ENCODE measurements at places on chromosomes 2 and 18.

GRCh38 chr18:64409511-64409910 is 260.6 kb upstream of the LINC00305 start:
- DNase-seq, result no peak

DNA sequence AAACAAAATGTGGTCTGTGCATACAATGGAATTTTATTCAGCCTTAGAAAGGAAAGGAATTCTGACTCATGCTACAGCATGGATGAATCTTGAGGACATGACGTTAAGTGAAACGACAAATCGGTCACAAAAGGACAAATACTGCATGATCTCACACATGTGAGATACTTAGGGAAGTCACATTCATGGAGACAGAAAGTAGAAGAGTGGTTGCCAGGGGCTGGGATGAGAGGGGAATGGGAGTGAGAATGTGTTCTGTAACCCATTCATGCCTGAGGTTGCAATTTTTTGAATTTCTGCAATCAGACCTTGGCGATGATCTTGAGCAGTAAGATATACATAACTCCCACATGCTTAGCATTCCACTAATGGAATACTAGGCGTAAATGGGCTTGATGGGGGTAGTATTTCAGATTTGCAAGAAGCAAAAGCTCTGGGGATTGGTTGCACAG is 22.0 kb downstream of the FHL2 start:
- DNase-seq, result no peak

DNA sequence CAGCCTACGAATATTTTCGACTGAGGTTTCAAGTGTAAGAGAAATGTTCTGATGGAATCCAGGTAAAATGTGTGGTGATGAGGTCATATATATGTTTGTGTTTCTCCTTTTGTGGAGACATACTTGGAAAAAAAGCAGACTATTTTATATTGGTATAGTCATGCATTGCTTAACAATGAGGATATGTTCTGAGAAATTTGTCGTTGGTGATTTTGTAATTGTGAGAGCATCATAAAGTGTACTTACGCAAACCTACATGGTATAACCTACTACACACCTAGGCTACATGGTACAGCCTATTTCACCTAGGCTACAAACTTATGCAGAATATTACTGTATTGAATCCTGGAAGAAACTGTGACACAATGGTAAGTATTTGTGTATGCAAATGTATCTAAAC is 1849.9 kb upstream of the CELF4 start:
- no peak for DNase-seq

DNA sequence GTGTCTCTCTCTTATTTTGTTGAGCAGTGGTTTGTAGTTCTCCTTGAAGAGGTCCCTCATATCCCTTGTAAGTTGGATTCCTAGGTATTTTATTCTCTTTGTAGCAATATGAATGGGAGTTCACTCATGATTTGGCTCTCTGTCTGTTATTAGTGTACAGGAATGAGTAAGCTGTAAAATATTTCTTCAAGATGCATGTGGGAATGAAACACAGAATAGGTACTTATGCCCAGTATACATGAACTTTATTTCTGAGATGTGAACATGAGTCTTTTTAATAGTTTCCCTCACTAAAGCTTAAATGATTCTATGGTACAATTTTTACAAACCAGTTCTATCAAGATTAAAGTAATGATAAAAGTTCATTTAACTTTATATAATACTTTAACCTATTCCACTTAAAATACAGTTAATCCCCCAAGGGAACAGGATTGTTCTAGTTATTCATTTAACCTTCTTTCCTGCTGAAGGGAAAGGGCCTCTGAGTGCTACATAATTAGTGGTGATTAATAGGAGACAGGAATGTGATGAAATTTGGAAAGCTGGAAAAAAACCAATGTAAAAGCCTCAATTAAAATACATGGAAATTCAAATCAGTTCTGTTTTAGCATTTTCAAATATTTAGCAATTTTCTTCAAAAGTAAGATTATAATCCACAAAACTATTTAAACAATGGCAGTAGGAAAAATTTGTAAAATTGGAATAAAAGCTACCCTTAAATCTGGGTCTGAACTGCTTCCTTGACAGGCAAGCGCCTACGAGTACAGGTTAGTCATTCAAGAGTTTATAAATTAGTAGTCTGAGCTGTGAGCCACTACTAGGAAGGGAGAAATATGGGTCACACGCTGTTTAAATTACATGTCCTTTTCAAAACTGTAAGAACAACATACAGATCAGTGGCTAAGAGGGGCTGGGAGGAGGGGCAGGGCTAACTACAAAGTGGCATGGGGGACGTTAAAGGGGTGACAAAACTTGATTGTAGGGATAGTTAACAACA is 28.9 kb downstream of the SPIRE1 start:
- no peak for DNase-seq

GRCh38 chr2:172813314-172813888 is 77.8 kb downstream of the RAPGEF4 start:
- DNase-seq, result no peak

- DNase-seq, result no peak
Measured at GRCh38 chr18:56542476-56542875, 95.9 kb downstream of the TXNL1 start.

GRCh38 chr2:29050591-29050990 is 23.7 kb downstream of the PCARE start:
- DNase-seq, result peak; percentile 71

- DNase-seq, result no peak
Measured at GRCh38 chr2:898319-898718, 52.3 kb upstream of the SNTG2 start.

- DNase-seq, result peak; percentile 87
Measured at GRCh38 chr2:237060534-237061312, 25.0 kb upstream of the COPS8 start.

- no peak for DNase-seq
Measured at GRCh38 chr2:138428710-138429440, 72.7 kb upstream of the SPOPL start.

- no peak for DNase-seq
Measured at GRCh38 chr2:19786408-19787058, 115.2 kb downstream of the TTC32 start.

- no peak for DNase-seq
Measured at GRCh38 chr2:124193706-124194105, 168.6 kb downstream of the CNTNAP5 start.

DNA sequence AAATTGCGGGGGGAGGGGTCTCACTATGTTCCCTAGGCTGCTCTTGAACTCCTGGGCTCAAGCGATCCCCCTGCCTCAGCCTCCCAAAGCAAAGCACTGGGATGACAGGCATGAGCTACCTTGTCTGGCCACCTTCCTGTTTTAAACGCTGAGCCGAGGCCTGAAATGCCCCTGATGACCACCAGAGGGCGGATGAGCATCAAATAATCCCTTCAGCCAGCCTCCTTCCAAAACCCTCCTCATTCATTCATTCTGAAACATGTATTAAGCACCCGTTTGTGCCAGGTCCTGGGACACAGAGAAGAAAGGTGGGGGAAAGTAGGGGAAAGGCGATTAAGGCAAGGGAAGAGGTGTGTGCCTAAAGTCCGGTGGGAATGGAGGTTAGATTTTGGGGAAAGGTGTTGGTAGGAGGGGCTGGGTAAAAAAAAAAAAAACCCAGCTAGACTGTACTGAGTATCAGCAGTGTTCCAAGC is 30.7 kb upstream of the PTMA start:
- DNase-seq, result peak; percentile 93

DNA sequence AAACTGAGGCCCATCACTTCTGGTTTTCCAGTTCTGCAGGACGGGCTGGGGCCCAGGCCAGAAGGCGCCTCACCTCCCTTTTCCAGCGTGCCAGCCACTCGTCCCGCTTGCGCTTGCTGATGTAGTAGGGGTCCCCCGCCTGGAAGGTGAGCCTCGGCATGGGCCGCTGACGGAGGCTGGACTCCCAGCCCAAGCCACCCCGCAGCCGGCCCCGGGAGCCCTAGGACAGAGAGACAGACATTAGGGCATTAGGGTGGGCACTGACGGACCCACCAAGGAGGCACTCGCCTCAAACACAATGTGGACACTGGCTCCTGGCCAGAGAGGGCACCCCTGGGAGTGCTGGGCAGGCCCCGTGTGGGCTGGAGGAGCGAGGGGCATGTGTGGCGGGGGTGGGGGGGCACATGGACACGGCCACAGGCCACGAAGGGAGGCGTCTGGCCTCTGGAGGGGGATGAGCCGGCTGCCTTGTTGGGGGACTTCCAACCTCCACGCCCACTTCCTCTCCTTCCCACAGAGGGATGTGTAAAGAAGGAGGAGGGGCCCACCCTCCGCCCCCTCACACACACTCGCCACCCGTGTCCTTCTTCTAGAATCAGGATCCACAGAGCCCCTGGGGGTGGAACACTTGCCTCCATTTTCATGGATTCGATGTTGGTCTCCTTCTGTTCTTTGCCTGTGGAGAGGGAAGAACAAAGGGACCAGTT is 66.7 kb downstream of the DNMT3A start:
- no peak for DNase-seq

DNA sequence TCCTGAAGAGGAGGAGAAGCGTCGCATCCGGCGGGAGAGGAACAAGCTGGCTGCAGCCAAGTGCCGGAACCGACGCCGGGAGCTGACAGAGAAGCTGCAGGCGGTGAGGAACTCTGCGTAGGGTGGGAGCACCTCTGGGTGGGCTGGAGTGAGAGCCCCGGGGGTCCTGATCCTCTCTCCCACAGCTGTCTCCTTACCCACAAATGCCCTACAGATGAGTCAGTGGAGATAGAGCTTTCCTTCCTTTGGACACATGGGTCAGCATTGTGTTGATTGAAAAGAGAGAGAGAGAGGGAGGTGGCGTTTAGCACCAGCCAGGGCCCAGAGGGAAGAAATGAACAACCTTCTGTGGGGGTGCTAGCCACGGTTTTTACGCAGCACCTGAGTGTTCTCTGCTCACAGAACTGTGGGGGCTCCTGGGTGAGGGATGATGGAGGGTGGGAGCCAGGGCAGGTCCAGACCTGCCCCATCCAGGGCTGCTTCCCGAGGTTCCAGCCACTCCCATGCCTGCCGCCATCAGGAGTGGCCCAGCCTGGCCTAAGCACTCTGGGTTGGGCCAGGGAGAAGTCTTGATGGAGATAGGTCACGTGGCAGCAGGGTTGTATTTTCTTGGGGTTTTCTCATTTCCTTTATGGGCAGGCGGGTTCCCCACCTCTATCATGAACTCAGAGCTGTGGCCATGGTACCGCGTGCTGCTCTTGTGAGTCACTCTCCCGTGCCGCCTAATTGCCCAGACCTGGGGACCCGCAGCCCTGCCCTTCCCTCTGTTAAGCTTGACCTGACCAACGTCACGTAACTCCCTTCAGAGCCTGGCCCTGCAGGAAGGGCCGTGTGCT is 16.3 kb downstream of the FOSL2 start:
- DNase-seq, result no peak

DNA sequence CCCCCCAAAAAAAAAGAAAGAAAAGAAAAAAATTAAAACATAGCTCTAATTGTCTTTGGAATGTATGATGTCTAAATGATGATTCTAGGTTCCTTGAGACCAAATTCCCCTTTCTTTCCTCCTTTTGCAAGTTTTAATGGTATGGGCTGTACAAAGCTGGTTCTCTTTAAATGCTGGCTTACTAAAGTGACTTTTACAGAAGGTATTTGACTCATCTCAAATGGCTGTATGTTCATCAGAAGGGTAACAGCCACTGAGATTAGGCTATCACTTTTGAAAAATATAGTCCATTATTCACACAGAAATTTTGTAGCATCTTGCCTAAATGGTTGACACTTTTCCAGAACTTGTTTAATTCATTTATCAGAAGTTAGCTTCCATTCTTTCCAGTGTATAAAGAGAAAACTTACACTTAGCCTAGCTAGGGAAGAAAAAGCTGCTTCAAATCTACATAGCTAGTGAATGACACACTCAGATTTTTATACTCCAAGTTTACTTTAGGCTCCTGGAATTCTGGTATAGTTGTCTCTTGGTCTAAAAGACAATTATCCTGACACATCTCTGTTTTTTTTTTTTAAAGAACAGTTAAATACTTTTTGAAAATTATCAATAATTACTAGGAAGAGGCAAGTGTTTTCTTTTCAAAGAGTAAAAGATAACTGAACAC is 622.6 kb downstream of the LRP1B start:
- no peak for DNase-seq
